Inflammatory macrophage (primary cell): ENCODE measurements at places on chromosomes 5 and 9.

DNA sequence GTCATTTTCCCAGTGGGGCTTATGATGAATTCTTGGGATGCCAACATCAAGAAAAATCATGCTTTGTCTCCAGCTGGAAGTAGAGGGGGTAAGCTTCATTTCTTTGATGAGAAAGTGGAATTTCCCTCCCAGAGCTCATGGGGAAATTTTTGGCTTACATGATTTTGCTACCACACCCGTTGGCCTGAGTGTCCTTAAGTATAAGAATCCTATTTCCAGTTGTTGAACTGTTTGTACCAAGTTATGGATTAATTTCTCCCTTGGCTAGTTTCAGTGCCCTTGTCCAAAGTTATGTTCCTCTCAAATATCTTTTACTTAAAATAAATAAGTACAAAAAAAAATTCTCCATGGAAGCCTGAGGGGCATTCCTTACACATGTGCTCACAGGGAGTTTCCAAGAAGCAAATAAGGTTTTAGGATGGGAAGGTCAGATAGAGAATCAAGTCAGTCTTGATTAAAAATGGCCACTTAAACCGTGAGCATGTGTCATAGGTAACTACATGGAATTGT, 82.3 kb downstream of the PTCD2 start:
- no peak for DNase-seq

DNA sequence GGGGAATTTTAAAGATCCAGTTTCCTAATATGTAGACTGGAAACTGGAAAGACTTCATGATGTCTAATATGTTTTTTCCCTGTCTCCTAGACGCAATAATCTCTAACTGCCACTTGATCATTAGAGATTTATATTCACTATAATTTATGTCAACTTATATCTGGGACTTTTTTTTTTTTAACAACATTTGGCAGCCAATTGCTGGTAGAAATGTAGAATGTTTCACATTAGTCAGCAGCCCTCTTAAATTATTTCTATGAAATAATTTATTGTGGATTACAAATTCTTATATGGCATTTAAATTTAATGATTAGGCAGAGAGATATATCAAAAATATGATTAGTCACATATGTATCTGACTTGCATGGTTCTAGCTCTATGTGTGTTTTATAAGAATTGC, 48.2 kb downstream of the TMEM174 start:
- no peak for DNase-seq

DNA sequence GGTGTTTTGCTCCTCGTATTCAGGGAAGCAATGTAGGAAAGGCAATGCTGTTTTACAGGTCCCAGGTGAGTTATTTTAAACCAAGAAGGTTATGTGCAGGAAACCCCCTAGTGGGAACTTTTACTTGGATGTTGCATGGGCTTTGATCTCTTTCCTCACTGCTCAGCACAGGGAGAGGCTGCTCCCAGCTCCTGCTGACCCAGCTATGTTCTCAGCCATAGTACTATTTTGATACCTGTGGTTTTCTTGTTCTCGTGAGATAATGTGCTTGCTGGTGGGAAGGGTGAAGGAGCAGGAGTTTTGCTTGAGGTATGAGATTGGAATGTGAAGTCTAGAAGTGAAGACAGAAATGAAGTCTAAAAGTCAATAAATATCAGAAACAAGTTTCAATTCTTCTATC, 265.6 kb upstream of the FBXL7 start:
- DNase-seq: no peak

DNA sequence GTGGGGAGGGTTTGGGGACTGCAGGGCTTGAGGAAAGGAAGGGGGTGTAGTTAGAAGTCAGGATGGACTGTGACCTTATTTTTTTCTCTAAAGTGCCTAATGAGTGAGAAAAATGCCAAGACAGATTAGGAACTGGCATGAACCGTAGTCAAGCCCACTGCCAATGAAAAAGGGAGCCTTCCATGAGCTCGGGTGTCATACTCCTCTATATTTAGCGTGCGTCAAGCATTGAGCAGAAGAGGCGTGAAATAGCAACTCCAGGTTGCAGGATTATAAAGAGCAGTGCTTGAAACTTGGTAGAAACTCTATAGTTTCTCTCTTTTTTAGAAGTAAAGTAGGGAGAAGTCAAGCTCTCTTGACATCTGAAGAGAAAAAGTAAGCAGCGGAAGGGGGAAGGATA, 1.8 kb downstream of the SGCD start:
- no peak for DNase-seq

GRCh38 chr5:137401946-137402345, 97.2 kb downstream of the SPOCK1 start:
- no peak for DNase-seq

GRCh38 chr5:144712090-144712489, 541.4 kb downstream of the KCTD16 start:
- no peak for DNase-seq

- peak; percentile 50 for DNase-seq
Measured at GRCh38 chr5:1555011-1555807, 31.4 kb upstream of the LPCAT1 start.

- DNase-seq: no peak
Measured at GRCh38 chr9:86731511-86732063, 215.7 kb downstream of the GAS1 start.

GRCh38 chr9:133356391-133357091, at the start of the genes SURF1 and SURF2:
SURF1 (minus strand) TSS chr9:133356487; CDS start chr9:133356453, 34 bp downstream.
SURF2 (plus strand) TSS chr9:133356550; CDS start chr9:133356593, 43 bp downstream.
- DNase-seq: peak; percentile 82

GRCh38 chr5:60487885-60488442, 212.0 kb downstream of the DEPDC1B start:
- DNase-seq: no peak

DNA sequence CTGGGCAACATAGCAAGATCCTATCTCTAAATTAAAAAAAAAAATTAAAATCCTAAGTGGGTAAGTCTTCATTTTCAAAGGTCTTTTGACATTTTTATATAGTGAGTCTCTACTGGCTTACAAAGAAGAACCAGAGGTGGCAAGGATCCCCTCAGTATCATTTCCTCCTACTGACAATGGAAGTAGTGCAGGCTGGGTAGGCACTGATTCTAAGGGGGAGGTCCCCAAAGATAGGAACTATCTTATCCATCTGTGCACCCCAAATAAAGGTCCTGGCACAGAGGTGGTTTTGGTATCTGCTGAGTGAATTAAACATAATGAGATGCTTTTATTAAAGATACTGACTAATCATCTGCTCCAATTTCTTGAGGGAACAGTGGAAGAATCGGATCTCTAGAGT, 4.2 kb downstream of the FAM193B start:
- DNase-seq: no peak

GRCh38 chr5:108148715-108149139, 233.2 kb downstream of the FBXL17 start:
- no peak for DNase-seq

DNA sequence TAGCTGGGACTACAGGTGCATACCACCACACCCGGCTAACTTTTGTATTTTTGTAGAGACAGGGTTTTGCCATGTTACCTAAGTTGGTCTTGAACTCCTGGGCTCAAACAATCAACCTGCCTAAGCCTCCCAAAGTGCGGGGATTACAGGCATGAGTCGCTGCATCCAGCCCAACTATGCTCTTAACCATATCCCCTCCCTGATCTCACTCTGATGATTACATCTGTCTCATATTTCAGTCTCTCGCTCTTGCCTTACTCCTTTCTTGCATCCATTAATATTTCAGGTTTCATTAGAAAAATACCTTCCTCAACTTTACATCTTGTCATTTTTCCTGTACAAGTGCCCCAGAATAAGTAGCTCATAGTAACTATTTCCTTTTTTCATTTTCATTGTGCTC, 61.0 kb upstream of the BASP1 start:
- no peak for DNase-seq

GRCh38 chr9:111000202-111000601, 38.1 kb downstream of the LPAR1 start:
- DNase-seq: no peak

DNA sequence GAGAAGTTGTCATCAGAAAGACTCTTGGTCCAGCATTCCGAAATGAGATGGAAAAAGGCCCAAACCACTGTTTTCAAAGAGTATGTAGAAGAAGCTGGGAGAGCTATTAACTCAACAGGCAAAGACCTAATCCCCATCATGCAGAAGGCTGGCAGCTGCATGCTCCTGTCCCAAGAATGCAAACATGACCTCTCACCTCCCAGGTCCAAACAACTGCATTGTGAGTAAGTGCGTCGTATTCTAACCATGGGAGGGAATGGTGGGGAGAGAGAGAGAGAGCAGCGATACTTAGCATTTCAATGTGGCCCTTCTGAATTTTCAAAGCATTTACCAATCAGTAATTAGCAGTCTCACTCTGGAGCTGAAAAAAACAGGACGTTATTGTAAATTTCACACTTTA, 27.6 kb downstream of the TRPC7 start:
- DNase-seq: no peak

GRCh38 chr9:19720377-19720776, 68.5 kb downstream of the SLC24A2 start:
- peak; percentile 1 for DNase-seq

- no peak for DNase-seq
Measured at GRCh38 chr9:70020217-70020616, 23.4 kb upstream of the MAMDC2 start.

DNA sequence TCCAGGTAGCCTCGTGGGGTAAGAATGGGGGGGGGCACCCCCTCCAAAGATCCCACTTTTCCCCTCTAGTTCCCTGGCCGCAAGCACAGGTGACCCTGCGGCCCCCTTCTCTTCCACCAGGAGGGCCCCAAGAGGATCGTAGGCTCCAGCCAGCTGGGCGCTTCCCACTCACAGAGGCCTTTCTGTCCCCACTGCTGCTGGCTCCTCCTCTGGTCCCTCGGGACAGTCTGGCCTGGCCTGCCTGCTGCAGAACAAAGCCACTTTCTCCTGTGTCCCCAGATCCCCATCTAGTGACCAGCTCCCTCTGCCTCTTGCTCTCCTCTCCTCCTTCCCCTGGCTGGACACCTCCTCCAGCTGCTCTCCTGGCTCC, 534 bp upstream of the SAPCD2 start:
- DNase-seq: peak; percentile 25

DNA sequence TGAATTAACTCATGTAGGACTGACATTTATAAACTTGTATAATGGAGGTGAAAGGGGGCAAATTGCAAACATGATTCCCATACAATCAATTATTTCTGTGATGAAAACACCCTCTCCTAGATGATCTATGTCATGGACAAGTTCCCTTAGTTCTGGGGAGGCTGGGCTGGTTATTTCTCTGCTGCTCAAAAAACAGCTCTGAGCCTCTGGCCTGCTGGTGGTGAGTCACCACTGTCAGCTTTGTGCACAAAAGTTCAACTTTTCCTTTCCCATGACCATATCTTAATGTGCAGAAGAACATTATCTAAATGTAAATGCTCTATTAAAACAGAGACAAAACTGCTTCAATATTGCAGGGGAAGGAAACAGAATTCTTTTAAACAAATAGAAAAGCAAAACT, 85.0 kb downstream of the HMHB1 start:
- DNase-seq: peak; percentile 42

- DNase-seq: no peak
Measured at GRCh38 chr5:11407556-11408145, 496.6 kb downstream of the CTNND2 start.

GRCh38 chr5:112616812-112617547, 120.7 kb upstream of the APC start:
- no peak for DNase-seq

DNA sequence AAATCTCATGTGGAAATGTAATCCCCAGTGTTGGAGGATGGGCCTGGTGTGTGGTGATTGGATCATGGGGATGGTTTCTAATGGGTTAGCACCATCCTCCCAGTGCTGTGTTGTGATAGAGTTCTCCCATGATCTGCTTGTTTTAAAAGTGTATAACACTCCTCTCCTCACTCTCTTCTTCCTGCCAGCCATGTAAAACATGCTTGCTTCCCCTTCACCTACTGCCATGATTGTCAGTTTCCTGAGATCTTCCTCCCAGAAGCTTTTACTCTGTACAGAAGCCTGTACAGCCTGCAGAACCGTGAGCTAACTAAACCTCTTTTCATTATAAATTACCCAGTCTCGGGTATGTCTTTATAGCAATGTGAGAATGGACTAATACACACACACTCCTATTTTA, 499.1 kb downstream of the RASEF start:
- no peak for DNase-seq

- no peak for DNase-seq
Measured at GRCh38 chr9:123778232-123778902, 151.6 kb downstream of the DENND1A start.

DNA sequence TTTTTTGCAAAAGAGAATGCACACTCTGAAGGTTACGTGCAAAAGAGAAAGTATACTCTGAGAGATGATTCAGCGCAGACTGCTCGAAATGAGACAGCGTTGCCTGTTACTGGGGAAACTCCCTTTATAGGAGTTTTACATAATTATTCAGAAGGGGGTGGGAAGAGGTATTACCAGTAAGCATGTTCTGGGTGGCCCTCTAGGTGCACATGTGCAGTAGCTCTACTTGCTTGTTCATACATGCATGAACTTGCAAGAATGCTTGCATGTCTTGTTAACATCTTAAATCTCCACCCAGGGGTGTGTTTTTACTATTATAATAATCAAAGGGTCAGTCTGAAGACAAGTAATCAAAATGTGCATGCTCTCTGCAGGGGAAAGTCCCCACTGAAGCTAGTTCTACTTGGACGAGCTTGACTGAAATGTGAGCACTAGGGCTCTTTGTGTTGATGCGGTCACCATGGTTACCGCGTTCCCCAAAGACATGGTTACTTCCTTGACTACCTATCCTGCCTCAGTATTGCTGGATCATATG, 75.5 kb downstream of the SGCD start:
- no peak for DNase-seq

DNA sequence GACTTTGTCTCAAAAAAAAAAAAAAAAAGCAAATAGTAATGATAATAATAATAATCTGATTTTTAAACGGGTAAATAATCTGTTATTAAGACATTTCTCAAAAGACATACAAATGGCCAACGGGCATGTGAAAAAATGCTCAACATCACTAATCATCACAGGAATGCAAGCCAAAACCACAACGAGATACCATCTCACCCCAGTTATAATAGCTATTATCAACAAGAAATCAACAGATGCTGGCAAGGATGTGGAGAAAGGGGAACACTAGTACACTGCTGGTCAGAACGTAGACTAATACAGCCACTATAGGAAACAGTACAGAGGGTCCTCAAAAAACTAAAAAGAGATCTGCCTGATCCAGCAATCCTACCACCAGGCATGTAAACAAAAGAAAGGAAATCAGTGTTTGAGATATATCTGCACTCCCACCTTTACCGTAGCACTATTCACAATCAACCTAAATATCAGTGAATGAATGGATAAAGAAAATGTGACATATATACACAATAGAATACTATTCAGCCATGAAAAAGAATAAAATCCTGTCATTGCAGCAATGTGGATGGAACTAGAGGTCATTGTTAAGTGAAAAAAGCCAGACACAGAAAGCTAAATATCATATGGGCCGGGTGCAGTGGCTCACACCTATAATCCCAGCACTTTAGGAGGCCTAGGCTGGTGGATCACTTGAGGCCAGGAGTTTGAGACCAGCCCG, 24.9 kb downstream of the VAV2 start:
- no peak for DNase-seq

GRCh38 chr5:96320797-96321196, 112.3 kb downstream of the PCSK1 start:
- DNase-seq: no peak

GRCh38 chr5:127741412-127741811, 38.2 kb downstream of the CCDC192 start:
- no peak for DNase-seq
